ENCODE measurements at places on chromosomes 7 and 10.

DNA sequence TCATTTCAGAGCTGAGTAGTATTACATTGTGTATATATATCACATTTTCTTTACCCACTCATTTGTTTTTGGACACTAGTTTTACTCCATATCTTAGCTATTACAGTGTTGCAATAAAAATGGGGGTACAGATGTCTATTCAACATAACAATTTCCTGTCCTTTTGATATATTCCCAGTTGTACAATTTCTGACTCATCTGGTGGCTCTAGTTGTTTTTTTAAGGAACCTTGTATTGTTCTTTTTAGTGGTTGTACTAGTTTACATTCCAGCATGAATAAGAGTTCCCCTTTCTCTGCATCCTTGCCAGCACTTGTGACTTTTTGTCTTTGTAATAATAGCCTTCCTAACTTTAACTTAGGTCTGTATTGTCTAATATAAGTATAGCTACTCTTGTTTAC is 739.9 kb downstream of the XPNPEP1 start:
- DNase-seq, result no peak

DNA sequence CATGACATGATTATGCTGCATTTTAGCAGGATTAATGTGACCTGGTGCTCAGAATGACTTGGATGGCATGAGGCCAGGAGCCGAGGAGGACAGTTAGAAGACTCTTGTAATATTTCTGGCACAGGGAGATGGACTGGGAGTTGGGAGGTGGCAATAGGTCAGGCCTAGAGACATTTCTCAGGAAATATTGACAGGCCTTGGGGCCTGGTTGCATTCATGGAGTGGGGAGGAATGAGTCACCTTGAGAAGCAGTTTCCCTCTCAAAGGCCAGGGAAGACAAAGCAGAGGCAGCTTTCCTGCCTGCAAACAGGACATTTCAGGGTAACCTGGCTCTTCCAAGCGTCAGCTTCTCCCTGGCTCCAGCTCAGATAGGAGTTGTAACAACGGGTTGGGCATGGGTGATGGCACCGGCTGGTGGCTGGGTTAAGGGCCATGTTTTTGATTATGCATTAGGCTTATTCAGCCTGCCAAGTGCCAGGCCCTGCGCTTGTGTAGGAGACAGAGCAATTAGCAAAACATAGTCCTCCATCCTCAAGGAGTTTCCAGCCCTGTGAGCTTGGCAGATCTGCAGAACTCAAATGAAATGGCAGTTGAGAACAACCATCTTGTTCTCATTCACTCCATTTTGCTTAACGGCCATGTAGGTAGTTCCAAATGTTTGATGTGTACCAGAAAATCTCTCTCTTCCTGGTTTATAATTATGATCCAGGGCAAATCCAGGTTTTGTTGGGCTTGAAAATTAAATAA is 38.2 kb downstream of the HK1 start:
- no peak for DNase-seq

- no peak for DNase-seq
Measured at GRCh38 chr7:96285579-96285978, 36.3 kb downstream of the SLC25A13 start.

DNA sequence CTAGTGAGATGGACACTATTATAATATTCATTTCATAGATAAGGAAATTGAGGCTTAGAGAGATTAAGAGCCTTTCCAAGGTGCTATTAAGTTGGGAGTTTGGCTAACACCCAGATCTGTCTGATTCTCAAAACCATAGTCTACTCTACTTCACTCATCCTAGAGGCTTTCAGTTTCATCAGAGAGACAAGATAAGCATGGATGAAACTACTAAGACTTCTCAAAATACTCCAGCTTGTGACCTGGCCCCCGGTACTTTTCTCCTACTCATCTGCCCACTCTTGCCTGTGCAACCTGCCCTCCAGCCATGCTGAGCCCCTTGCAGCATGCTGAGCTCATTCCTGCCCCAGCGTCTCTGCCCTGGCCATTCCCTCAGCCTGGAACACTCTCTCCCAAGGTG is 12.2 kb upstream of the SLC35B4 start:
- DNase-seq, result no peak

- DNase-seq, result no peak
Measured at GRCh38 chr10:104324221-104324686, 14.0 kb downstream of the ITPRIP start.

DNA sequence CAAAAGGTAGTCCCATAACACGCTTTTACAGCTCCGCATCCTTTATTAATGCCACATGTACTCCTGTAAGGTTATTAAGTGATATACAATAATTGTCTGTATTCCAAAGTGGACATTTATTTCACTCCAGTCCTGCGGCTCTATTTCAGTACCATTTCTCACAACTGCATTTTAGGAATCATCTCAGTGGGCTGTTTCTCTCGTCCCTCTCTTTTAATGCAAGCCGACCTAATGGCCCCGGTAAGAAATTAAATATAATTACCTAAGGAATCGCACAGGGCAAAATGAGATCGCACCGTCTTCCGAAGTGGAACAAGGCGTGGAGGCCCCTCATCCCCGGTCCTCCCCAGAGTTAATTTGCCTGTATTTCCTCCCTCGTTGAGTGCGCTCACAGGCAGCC is 216.5 kb downstream of the RAB11FIP2 start:
- DNase-seq, result no peak

GRCh38 chr7:44217852-44218402 is 17.1 kb downstream of the YKT6 start:
- DNase-seq, result peak; percentile 33

- DNase-seq, result no peak
Measured at GRCh38 chr10:43069579-43069978, 7.3 kb upstream of the RET start.

DNA sequence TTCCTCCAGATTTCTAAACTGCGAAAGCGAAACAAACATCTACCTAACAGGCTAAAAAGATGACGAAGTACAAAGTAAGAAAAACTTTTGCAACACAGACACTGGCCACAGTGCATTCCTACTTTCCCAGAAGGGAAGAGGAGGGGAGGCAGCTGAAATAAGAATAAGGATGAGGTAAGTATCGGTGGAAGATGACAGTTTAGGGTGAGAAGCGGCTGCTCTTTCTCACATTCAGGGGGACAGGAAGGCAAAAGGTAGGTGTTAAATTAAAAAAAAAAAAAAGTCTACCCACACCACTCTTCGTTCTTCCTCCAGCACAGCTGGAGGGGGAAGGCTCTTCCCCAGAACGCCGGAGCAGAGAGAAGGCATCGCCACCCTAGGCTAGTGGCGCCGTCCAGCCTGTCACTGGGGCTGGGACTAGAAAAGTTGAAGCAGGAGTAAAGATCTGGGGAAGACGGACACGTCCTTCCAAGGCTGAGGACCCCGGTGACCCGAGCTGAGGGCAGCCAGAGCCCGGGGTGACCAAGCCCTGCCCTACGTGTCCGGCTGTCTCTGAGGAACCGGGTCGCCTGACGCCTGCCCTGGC is 846 bp downstream of the DNAJC1 start:
- no peak for DNase-seq

DNA sequence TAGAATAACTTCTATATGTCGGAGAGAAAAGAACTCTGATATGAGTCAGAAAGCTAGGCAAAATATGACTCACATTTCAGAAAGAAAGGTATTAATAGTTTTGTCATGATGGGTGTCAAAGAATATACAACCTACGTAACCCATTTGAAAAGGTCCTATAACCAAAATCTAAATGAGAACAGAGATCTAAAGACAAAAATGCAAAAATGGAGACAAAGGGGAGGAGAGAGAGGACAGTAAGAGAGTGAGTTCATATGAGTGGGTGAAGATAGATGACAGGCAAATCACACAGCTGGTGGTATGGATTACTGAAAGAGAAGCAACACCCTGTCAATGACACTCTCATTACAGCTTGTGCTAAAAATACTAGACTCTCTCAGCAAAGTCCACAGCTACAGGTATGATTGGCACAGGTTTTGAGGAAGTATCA is 25.6 kb downstream of the ANKMY2 start:
- no peak for DNase-seq

DNA sequence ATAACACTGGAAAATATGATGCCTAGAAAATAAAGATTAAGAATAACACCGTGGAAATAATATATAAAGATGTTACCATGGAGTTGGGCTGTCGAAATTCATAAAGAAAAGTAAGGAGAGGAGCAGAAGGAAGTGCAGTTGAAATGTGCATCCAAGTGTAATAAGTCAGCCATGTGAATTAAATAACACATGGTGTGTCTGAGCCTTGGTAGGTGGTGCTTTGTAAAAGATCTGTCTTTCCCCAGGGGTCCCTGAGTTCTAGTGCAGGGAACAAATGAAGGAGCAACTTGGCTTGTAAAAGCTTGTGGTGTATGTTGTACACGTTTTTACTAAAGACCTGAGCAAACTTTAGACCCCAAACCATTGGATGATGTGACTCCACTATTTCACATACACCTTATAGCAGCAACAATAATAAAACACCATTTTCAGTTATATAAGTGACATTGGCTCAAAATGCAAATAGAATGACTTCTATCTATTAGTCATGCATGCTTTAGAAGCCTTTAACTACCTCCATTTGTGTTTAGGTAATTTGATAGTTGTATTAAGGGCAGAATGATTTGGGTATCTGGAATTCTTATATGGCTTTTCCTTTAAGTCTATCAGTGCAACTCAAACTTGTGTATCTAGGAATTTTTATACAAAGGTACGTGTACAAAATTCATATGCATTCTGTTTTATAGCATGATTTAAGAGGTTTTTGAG is 11.3 kb downstream of the STARD3NL start:
- DNase-seq, result no peak

- DNase-seq, result no peak
Measured at GRCh38 chr10:121862649-121863048, 65.2 kb downstream of the ATE1 start.

DNA sequence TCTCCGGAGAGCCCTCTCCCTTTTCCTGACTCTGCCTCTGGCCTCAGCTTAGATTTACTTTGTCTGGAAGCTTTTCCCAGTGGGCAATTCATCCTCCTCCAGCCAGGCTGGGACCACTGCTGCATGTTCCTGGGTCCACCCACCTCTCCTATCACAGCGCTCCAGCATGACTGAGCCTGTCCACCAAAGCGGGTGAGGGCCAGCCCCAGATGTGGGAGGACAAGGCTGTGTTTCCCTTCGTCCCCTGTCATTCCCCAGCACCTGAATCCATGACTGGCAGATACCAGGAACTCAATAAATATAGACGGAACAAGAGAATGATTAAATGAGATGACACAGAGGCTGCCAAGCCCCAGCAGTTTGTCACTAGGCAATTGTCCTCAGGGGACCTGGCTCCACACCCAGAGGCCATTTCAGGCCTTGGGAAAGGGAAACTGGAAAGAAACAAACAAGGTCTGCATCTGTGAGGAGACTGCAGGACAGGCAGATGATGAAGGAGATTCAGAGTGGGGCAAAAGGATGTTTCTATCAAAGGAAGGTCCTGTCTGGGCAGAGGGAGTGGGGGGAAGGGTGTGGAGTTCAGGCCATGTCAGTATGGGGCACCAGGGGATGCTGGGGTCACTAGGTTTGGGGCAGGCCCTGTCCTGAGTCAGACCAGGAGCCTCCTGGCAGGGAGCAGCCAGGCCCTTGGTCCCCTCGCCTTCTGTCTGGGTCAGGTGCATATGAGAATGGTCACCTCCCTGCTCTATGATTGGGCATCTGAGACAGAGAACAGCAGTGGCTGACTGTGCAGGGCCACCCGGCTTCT is 576.4 kb downstream of the GRID1 start:
- DNase-seq, result no peak

GRCh38 chr7:76318488-76319353 is 16.2 kb downstream of the HSPB1 start:
- peak; percentile 87 for DNase-seq

DNA sequence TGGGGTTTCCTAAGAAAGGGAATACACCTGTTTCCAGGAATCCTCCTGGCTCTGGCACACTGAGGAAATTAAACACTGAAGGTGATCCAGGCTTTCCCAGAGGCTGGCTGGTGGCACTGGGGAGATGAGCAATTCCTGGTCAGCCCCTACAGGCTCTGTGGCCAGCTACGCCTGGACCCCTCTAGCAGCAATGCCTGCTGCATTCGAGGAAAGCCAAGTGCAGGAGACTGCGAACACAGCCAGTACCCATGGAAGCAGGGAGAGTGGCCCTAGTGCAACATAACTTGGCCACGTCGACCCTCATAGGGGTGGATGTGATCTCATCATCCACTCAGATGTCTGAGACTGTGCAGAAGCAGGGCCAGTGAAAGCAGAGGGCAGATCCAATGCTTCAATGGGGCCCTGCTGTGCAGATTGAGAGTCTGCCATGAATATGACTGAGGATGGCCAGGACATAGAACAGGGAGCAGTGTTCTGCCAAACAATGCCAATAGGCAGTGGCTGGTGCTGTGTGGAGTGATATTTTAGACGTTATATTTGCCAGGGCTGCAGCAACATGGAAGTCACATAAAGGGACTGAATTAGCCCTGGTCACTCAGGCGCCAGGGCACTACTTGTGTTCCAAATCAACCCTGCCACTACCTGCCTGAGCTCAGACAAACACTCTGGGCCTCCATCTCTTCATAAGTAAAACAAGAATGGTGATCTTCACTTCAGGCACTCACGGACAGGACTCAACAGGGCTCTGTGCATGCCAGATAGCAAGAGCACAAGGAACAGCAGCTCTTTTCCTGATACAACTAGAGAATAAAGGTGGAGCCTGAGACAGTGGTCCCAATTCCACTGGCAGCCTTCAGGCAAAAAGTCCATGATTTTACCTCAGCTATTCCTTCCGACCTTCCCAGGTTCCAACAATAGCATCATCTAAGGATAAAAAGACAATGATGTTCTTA is 2.4 kb downstream of the ZNF488 start:
- no peak for DNase-seq

DNA sequence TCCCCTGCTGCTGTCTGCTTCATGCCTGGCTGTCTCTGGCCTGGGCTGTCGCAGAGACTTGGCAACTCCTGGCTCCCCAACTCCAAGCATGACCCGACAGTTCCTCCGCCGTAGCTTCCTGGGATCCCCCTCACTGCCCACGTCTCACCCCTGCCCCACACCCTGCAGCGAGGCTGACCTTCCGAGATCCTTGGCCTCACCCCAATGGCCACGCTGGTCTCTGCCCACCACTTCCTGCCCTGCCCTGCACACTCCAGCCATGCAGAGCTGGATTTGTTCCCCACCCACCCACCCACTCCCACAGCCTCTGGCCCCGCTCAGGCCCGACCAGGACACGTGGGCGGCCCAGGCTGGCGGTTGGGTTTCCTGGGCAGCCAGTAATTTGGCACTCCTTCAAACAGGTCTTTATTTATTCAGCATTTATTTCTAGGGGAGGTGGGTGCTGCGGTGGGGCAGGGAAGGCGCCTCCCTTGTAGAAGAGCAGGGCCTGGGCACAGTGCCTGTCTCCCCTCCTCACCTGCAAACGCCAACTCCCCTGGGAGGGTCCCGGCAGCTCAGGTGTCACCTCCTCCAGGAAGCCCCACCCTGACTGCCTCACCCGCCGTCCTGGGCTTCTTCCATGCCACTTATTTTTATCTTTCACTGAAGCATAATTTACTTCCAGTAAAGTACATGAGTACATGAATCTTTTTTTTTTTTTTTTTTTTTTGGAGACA is 25.5 kb downstream of the GTF2IRD1 start:
- peak; percentile 54 for DNase-seq

All from aorta (tissue), 5 donors.